ENCODE measurements at places on chromosomes 2 and 18.

DNA sequence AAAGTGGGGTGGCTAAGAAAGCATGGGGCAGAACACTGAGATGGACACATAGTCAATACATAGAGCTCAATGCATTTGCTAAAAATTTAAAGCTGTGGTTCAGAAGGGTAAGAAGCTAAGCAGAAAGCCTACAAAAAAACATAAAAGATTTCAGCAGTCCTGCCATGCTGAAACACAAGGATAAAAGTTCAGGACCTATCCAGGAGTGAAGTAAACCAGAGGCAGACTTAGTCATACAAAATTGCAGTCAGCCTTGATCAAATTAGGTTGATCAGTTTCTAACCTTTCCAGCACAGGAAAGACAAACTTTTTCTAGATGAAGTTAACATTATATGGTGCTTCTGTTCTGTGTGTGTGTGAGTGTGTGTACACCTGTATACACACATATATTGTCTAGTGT, 120.8 kb upstream of the RBMS1 start:
- no peak for DNase-seq

DNA sequence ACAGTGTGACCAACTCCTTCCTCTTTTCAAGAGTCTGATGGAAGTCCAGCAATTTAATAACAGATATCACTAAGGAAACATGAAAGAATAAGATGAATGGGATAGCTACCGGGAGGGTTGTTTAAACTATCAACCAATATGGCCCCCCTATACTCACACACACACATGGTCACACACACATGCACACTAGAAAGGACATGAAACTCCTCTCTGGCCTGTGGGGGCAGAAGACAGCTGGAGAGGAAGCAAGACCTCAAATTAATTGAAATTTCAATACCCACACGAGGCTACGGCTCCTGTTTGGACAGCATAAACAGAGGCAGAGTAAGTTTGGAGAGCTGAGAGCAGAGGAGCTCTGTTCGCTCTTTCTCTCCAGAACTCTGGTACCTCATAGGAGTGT, 34.7 kb upstream of the REEP1 start:
- DNase-seq: no peak

GRCh38 chr18:46856973-46857372, 60.3 kb downstream of the PIAS2 start:
- no peak for DNase-seq

GRCh38 chr18:39698436-39698835, 2132.8 kb upstream of the CELF4 start:
- DNase-seq: no peak

- DNase-seq: no peak
Measured at GRCh38 chr2:44097322-44097907, 71.3 kb upstream of the PPM1B start.

GRCh38 chr2:208090420-208090819, 33.9 kb downstream of the CRYGD start:
- no peak for DNase-seq

DNA sequence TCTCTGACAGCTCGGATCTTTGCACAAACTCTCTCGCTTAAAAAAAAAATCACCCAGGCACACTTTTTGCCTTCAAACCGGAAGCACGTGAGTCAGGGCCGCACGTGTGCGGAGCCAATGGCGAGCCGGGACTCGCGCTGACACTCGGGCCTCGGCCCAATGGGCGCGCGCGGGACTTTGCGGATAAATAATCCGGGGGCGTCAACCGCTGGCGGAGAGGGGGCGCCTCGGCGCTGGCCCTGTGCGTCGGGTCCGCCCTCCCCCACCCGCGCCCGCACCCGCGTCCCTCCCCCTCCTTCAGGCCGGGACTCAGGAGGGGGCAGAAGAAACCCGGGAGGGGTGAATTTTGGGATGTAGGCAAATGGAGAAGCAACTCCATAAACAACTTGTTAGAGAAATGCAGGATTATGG, 319 bp upstream of the EN1 start:
- DNase-seq: no peak

- DNase-seq: no peak
Measured at GRCh38 chr2:197372592-197372991, 62.0 kb upstream of the ANKRD44 start.

Data from iPS DF 19.7 (cell line).